ENCODE measurements at places on chromosomes 5 and 9. TPM values are rescaled to one million over a fixed set of nuclear protein-coding genes. Genes with fewer than 3 reads are reported as not detected.

The LHX3 gene
- not detected for total RNA-seq

The HNRNPH1 gene
- total RNA-seq, result 645 TPM

The DBH gene
- not detected for total RNA-seq

The NEK6 gene
- total RNA-seq, result 15.3 TPM

The ZBED3 gene
- total RNA-seq, result 0.66 TPM

The KIF12 gene
- 1.2 TPM for total RNA-seq

The MVB12B gene
- 5.2 TPM for total RNA-seq

The HTR1A gene
- not detected for total RNA-seq

The GFPT2 gene
- 5.5 TPM for total RNA-seq

The CORO2A gene
- total RNA-seq, result 27.6 TPM

The ROPN1L gene
- not detected for total RNA-seq

All from esophagus squamous epithelium (tissue), 5 donors.